CD4-positive, CD25-positive, alpha-beta regulatory T cell (primary cell): ENCODE measurements at places on chromosomes 1 and 21.

- no peak for DNase-seq
Measured at GRCh38 chr1:107139833-107140702, 771 bp upstream of the NTNG1 start.

- DNase-seq: no peak
Measured at GRCh38 chr1:30521261-30521865, 202.0 kb downstream of the MATN1 start.

GRCh38 chr1:62384276-62385005 lies 52.4 kb upstream of the USP1 start:
- no peak for DNase-seq

DNA sequence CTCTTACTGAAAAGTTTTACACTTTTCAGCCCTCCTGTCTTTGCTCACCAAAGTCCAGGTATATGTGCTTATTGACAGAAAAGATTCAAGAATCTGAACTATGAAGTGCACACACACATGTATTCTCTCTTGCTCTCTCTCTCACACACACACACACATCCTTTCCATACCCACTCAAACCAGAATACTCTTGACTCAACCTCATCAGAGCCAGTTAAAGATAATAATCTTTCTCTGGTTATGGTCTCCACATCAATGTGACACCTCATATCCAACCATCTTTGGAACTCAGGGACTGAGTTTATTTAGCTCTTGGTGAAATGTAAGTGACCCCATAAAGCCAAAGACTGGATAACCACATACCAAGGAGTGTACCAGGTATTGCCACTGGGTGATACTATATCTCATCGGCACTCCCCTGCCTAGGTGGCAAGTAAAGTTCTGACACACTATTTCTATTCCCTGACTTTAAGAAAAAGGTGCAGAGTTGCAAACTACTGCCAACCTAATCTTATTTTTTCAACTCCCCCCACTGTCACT lies 24.9 kb upstream of the RGS8 start:
- peak; percentile 10 for DNase-seq

DNA sequence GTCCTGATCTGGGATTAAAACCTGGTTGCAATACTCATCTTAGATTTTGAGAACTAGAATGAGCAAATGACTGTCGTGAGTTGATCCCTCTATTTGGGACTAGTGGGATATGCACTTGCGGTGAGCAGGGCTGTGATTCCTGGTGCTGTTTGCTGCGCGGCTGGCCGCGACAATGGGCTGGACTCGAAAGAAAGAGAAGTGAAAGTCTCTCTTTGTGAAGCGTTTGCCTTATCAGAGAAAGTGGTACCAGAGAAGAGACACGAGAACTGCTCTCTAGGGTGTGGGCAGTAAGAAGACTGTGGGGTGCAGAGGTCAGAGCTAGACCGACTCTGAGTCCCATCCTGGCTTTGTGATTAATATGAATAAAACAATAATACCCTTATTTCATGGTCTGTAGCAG lies 8.6 kb downstream of the ST6GALNAC3 start:
- no peak for DNase-seq

- DNase-seq: no peak
Measured at GRCh38 chr1:107467286-107467685, 326.4 kb downstream of the NTNG1 start.

DNA sequence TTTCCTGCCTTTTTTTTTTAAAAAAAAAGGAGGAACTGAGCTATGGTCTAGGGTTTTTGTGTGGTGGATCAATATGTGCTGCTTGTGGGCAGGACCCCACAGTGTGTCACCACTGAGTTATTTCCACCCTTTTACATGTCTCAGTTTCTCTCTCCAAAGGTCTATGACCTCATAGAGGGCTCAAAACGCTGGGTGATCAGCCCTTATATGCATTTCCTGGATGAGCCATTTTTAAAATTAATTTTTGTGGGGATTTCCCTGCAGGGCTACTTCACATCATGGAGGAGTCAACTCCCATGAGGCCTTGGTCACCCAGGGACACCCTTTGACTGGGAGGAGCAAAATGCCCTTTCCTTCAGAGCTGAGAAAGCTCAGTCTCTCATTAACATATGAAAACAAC lies 20.7 kb upstream of the HAO2 start:
- no peak for DNase-seq
